K562 (cell line): ENCODE measurements at places on chromosomes 2 and 18.

GRCh38 chr2:39875914-39876267 lies 96.8 kb upstream of the THUMPD2 start:
- no peak for DNase-seq

DNA sequence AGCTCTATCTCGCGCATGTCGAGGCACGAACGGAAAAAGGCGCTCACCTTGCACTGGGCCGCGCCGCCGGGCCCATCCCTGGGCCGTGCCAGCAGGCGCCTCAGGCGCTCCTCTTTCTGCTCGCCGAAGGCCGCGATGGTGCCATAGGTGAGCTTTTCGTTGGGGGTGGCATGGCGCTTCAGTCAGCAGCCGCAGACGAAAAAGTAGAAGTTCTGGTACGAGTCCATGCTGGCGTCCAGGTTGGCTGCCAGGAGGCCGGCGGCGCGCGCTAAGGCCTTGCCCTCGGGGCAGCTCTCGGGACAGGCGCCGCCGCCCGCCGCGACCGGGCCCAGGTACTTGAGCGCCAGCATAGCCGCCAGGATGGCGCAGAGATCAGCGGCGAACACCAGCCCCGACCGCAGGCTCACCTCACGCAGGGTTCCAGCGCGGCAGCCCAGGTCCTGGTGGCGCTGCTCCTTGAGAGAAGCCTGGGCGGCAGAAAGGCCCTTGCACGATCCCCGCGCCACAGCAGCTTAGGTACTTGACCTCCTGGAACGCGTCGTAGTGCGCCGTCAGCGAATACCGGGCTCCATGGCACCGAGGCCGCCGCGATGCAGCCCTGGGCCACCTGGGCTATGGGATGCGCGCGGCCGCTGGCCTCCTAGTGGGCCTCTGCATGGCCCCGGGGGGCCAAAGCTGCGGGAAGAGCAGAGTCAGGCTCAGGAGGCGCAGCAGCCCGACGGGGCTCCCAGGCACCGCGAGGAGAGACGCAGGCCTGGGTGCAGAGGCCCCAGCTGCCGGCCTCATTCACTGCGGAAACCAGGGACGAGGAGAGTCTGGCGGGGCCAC lies 12.8 kb downstream of the ALPG start:
- no peak for DNase-seq

DNA sequence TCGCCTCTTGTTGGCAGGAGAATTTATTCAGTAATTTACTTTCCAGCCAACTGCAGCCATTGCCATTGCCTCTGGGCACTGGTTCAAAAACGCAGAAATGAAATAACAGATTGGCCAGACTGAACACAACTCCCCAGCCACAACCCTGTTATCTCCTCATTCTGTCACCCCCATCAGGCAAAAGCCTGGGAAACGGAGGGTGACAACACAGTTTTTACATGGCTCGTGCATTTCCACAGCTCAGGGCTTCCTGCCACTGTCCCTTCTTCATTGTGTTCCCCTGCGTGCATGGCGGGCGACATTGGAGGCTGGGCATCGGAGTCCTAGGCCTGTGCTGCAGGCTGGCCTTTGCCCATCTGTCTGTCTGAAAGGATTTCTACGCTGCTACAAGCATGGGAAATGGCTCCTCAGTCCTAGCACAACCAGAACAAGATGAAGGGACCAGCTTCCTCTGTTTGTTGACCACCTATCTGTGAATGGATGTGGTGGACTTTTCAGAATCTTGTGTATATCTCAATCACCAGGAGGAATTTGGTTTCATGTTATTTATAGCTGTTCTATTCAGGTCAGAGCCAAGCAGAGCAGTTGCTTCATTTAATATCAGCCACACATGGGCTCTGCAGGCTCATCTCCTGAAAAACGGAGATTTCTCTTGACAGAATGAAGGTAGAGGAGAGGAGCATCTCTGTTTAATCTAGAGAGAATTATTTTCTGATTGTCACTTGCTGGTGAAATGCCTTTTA lies 107.0 kb downstream of the MGAT5 start:
- no peak for DNase-seq

DNA sequence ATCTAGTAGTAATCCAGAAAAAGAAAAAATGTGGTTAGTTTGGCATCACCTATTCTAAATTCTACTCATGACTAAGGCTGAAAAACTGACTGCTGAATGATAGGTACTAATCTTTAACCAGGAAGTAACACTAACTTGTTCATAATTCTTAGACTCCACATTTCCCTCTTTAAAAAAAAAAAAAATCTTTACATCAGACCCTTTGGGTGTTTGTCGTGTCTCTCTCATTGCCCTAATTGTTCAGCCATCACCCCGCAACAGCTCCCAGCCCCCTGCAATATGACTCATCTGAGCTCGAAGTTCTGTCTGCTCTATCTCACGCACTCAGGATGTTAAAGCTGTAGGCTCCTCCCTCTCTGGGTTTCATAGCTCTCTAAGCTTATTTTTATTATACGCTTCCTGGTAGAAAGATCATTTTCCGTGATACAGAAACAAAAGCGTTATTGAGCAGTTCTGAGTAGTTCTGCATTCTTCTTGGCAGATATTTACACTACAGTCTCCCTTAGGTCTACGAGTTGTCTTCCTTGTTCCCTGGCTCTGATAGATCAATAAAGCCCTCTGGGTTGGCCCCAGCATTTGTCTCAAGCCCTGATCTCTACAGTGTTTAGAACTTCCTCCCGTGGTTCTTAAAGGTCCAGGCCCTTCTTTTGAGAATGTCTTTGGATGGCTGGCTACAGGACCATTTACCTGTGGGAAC lies 95.6 kb downstream of the TNFRSF11A start:
- DNase-seq = peak; percentile 80

GRCh38 chr2:65826567-65826966 lies 394.2 kb upstream of the SPRED2 start:
- DNase-seq = no peak
